ENCODE measurements at places on chromosomes 6 and 20.

GRCh38 chr6:42394881-42395620 is 56.7 kb downstream of the TRERF1 start:
- no peak for DNase-seq

- DNase-seq: no peak
Measured at GRCh38 chr20:51042657-51043247, 19.8 kb upstream of the KCNG1 start.

- DNase-seq: no peak
Measured at GRCh38 chr6:38137608-38138265, 318.2 kb downstream of the ZFAND3 start.

DNA sequence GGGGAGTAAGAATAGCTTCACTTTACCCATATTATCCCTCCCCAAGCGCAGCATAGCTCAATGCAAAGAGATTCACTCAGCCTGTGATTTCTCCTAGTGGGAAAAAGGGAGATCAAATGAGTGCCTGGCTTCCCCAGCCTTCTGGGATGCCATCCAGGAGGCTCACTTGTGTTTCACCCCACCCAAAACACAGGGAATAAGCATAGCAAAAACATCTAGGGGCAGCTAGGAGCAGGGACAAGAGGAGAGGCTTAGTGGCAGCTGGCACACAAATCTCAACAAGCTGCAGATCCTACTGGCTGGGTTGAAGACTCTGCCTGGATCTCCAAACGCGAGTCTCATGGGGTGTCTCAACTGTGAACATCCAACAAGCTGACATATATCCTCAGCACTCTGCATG is 715.8 kb downstream of the RNF144B start:
- no peak for DNase-seq

- DNase-seq: no peak
Measured at GRCh38 chr6:137163732-137164318, 9.6 kb downstream of the IL22RA2 start.

GRCh38 chr6:166769648-166770047 is 142.6 kb upstream of the RPS6KA2 start:
- no peak for DNase-seq

- no peak for DNase-seq
Measured at GRCh38 chr20:48965189-48965910, 43.8 kb downstream of the ARFGEF2 start.

- DNase-seq: no peak
Measured at GRCh38 chr6:106446983-106447382, 86.5 kb downstream of the CRYBG1 start.

- peak; percentile 80 for DNase-seq
Measured at GRCh38 chr20:35617397-35618262, 2.0 kb downstream of the SPAG4 start.

- no peak for DNase-seq
Measured at GRCh38 chr6:148367411-148368024, 24.9 kb downstream of the SASH1 start.

DNA sequence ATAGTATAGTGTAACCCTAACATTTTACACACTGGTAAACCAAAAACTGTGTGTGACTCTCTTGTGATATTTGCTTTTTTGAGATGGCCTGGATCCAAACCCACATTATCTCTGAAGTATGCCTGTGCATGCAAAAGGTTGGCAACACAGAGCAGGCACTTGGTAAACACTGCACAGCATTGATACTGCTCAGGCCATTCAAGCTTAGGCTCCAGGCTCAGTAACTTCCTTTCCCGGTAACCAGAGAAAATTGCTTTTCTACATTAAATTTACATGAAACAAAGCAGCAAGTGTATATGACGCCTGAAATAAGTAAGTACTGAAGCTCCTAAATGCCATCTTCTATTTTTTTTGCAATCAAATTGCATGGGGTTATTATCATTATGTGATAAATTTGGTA is 205.7 kb downstream of the EPM2A start:
- DNase-seq: no peak

DNA sequence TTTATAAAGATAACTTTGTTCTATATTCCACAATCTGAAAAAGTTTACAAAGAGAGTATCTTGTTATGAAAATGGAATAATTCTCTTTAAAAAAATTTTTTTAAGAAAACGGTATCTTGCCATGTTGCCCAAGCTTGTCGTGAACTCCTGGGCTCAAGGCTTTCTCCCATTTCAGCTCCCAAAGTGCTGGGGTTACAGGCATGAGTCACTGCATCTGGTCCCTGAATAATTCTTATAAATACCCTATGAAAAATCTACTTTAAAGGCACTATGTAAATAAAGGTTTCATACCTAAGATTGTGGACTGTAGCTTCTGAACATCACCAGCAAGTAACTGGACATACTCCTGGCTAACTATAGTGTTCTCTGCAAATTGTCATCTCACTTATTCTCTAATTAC is 60.3 kb downstream of the SAMD3 start:
- DNase-seq: no peak

DNA sequence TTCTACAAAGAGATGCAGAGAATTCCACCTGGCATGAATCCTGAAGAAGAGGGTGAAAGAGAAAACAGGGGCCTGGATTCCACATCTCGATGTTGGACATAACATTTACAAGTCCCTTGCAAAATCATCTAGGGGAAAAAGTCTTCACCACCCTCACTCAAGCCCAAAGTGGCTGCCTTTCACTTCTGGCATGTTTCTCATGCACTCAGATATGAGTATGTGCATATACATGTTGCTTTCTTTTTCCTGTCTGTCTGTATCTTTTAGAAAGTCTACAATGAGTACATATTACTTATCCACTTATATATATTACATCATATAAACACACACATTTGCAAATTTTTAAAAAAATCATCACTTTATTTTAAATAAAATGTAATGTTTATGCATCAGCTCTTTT is 159.3 kb downstream of the KIF6 start:
- no peak for DNase-seq

DNA sequence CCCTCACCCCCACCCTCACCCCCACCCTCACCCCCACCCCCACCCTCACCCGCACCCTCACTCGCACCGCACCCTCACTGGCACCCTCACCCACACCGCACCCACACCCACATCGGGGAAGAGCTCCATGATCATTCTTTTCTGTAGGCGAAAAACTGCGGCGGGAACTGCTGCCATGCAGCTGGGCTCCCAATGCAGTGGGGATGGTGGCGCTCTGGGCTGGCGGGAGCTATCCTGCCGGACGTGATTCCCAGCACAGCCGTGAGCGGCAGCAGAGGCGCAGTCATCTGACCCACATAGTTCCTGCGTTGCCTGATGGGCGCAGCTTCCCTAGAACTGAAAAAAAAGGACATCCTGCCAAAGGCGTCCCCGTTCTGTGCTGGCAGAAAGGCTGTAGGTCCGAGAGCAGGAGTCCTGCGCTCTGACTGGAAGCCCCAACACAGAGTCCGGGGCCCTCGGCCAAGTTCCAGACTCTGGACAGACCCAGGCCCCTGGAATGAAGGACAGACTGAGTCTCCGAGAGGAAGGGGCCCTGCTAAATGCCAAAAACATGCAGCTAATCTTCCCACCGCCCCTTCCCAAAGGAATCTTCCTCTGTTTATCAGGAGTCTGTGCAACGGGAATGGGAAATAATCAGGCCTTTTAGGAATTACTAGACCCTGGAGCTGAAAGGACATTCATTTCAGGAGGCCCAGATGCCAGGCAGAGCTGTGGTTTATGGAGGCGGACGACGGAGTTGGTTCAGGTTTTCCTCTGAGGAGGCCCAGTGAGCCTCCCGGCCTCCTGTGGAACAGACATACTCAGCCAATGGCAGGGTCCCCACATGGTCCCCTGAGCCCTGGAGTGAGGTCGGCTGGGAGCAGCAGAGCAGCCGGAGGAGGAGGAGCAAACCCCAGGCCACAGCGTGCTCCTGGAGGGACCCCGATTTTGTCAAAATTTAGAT is 14.1 kb upstream of the TCFL5 start:
- DNase-seq: peak; percentile 97

DNA sequence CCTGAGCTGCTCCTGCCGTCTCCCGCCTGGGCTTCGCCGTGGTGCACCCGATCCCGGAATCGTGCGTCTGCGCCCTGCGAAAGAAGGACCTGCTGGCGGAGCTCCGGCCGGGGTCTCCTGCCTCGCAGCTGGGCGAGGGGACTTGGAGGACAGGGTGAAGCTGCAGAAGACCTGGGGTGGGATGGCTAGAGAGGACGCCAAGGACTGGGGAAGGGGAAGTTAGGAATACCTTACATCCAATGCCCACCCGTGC is 150.2 kb downstream of the PRL start:
- no peak for DNase-seq

GRCh38 chr6:56148488-56149186 is 98.7 kb downstream of the COL21A1 start:
- no peak for DNase-seq

DNA sequence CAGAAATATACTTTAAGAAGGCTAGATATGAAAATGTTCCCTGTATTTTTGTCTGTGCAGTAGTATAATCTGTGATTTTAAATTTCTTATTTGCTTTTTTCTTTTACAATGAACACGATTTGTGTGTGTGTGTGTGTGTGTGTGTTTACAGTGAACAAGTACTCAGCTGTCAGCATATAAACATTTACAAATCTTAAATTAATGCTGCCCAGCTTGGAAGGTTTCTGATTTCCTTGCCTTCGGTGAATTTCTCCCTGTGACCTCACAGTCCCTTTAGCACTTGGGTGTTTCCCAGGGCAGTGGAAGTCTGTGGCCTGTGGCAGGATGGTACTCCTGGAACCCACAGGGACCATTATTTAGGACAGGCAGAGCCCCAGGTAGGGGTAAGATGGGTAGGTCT is 37.6 kb downstream of the TXLNB start:
- DNase-seq: no peak

DNA sequence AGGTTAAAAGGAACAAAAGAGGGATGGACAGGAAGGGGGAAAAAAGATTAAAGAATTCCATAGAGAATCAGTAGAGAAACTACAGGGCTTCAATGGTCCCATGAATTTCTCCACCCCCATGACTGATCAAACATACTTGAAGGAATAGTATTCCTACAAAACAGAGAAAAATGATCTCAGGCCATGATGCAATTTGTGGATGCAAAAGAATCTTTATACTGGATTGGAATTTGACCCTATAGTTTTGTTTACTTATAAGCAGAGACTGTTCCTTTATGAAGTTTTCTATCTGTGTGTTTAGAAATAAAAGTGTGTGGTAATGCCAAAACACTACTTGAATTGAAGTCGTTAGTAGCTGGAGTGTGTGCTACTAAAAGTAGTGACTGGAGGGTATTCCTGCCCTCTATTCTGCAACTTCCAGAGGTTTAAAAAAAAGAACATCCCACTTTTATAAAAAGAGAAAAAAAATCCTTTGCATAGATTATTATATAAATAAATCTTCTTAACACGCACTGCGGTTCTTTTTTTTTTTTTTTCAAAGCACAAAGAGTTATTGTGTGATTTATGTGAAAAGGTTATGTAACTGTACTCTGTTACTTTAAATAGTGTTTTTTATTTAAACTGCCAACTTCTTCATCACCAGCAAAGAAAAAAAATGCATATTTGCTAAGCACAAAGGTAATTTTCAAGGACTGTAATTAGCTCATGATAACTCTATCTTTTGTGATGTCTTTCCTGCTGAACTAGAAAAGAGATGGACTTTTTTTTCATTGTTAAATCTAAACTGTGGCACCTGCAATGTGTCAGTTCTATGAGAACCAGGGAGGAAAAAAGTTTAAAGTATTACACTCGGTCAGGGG is 214.5 kb upstream of the CITED2 start:
- no peak for DNase-seq

DNA sequence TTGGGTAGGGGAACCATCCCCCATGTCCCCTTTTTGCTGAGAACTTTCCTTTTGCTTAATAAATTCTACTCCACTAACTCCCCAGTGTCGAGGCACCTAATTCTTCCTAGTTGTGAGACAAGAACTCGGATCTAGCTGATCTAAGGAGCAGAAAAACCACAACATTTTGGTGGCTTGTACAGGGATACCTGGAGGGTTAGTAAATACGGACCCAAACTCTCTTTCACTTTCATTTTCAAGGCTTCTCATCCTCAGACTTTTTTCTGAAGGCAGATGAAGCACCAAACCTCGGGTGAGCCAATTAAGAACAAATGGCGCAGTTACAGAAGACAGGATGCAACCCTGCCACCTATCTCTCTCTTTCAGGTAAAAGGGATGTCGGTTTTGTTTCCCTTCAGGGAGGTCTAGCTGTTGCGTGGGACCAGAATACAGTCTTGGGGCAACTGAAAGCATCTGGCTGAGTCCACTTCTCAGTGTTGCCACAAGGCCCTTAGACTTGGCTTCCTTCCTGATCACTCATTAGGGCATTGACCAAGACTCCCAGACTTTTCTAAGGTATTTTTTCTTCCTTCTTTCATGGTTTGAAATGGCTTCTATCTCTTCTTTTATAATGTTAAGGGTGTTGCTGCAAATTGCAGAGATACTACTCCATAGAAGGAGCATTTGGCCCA is 11.1 kb upstream of the HTR1B start:
- DNase-seq: no peak

DNA sequence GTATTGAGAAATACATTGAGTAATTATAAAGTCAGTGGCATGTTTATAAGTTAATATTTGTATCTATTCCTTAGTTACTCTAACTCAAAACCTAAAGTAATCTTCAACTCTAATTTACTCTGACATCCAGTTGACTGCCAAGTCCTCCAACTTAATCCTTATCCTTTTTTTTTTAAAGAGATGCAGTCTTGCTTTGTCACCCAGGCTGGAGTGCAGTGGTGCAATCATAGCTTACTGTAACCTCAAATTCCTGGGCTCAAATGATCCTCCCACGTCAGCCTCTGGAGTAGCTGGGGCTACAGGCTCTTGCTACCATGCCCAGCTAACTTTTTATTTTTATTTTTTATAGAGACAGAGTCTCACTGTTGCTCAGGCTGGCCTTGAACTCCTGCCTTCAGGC is 24.4 kb downstream of the PTPN1 start:
- DNase-seq: no peak

DNA sequence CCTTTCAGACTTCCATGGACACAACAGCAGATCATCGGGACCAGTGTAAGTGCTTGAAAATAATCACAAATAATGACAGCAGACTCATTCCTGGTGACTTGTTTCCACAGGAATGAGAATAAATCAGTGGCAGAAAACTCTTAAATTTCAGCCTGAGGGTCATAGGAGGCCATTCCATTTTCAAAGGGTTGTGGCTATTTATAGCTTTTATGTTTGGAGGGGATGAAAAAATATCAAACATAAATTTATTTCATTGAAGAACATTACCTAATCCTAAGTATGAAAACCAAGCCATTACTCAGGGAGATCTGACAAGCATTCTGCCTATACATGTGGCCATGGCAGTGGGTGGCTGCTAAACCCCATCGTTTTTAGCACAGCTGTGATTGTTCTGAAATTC is 173.6 kb upstream of the CNR1 start:
- DNase-seq: no peak

- peak; percentile 89 for DNase-seq
Measured at GRCh38 chr20:33731693-33732165, at the start of gene ZNF341. TSS of gene ZNF341 (plus strand) at chr20:33731996. CDS start at chr20:33732022, 26 bp downstream.

- no peak for DNase-seq
Measured at GRCh38 chr6:85273870-85274269, 176.0 kb upstream of the NT5E start.

- DNase-seq: no peak
Measured at GRCh38 chr6:46882645-46883044, 39.1 kb downstream of the ADGRF5 start.

DNA sequence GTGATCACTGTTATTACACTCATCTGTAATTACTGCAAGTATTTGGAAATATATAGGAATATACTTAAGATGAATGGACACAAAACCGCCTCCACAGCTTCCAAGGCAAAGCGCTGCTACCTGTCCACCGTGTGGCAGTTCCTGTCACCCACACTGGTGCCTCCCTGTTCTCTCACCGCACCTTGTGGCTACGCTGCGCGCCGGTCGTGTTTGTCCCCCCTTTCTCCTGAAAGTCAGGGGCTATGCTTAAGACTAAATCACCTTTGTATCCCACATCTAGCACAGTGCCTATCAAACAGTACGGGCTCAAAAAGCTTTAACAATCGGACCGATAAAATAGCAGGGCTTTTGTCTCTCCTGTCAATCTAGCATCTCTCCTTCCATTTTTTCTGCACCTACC is 23.0 kb downstream of the LY86 start:
- DNase-seq: no peak

Measured in RKO (cell line).